ENCODE measurements at places on chromosomes 11 and 22.
A peak's percentile ranks its signal among the peaks of the same experiment; 100 is the strongest.

DNA sequence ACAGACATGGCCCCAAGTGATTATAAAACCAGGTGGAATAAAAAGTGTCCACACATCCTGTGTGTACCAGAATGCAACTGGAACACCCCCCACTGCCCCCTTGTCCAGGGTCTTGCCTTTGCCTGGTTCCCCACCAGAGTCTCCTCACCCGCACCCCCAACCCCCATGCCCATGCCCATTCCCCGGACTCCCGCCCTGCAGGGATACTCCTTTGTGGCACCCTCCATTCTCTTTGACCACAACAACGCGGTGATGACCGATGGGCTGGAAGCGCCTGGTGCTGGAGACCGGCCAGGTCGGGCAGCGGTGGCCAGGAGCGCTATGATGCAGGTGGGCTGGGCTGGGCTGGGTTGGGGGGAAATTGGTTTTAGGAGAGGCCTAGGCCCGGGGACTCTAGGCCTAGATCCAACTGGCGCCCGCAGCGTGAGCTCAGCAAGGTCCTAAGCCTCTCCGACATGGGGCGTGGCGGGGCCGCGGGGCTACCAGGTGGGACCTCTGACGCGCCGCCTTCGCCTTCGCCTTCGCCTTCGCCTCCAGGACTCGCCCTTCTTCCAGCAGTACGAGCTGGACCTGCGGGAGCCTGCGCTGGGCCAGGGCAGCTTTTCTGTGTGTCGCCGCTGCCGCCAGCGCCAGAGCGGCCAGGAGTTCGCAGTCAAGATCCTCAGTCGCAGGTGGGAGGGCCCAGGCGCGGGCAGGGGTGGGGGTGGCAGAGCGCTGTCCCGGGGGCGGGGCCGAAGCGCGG is 9.1 kb downstream of the RPS6KA4 start:
- DNase-seq, result no peak

- DNase-seq, result no peak
Observed at GRCh38 chr11:93766504-93766903, 17.6 kb upstream of the MED17 start.

DNA sequence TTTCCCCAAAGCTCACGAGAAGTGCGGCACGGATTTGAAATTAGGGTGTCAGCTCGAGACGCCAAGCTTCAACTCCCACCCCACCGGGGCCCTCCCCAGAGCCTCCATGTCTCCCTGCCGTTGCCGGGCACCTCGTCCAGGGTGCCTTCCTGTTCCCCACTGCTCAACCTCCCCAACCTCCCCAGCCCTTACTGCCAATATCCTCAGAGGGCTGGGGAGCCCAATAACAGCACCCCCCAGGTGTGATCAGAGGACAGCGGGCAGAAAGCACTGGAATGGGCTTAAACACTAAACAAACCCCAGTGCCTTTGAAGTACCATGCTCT is 1336.4 kb downstream of the TBC1D22A start:
- no peak for DNase-seq

DNA sequence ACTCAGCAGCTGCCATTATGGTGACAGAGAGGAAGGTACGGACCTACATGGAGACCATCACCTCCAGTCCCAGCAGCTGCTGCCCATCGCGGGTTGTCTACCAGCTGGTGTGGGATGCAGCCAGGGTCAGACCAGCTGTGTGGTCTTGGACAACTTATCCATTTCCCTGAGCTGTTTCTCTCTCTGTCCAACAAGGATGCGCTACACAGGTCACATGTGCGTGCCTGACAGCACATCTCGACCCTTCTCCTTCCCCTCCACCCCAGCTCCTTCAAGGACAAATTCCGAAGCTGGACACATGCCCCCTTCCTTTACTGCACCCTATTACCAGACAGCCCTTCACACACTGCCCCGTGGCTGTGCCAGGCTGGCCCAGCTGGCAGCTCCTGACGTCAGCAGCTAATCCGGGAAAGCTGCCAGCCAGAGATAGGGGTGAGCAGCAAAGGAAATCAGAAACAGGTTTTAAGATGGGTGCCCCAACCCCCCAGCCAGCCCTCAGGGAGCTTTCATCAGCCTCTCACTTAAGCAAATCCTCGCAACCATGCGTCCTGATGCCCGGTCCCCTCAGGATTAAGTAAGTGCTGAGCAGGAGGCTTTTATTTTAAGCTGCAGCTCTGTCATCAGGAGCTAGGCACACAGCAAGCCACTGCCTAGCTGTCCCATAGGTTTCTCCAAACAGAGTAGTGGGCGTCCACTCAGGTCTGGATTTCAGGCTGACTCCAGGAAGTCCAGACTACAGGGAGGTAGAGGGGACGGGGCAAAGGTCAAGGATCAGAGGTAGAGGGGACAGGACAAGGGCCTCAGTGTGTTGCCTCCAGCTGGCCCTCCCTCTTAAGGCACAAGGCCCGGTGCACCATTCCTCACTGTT is 20.3 kb downstream of the TEF start:
- peak; percentile 82 for DNase-seq

- no peak for DNase-seq
Observed at GRCh38 chr22:27132400-27132799, 475.0 kb downstream of the MIAT start.

DNA sequence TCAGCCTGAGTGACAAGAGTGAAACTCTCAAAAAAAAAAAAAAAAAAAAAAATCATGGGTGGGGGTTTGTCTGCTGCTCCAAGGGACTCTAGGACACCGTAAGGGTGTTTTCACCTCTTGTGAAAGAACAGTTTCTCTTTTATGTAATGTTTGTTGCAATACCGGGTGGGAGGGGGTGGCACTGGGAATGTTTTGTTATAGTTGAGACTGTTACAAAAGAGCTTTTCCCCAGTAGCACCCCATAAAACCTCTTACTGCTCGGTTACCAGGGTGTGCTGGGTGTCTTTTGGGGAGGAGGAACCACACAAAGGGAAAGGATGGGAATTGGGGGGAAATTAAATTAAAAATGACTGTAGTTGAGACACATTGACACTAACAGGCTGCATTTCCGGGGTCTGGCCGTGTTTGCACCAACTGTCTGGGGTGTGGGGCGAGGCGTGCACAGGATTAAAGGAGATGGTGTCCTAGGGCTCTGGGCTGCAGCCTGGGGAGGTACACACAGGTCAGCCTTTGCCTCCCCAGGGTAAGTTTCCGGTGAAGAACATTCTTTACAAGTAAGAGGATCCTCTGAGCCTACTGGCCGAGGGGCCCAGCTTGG is 1.6 kb downstream of the NFAM1 start:
- no peak for DNase-seq

GRCh38 chr11:33089776-33090175 is 50.4 kb downstream of the TCP11L1 start:
- DNase-seq, result no peak

DNA sequence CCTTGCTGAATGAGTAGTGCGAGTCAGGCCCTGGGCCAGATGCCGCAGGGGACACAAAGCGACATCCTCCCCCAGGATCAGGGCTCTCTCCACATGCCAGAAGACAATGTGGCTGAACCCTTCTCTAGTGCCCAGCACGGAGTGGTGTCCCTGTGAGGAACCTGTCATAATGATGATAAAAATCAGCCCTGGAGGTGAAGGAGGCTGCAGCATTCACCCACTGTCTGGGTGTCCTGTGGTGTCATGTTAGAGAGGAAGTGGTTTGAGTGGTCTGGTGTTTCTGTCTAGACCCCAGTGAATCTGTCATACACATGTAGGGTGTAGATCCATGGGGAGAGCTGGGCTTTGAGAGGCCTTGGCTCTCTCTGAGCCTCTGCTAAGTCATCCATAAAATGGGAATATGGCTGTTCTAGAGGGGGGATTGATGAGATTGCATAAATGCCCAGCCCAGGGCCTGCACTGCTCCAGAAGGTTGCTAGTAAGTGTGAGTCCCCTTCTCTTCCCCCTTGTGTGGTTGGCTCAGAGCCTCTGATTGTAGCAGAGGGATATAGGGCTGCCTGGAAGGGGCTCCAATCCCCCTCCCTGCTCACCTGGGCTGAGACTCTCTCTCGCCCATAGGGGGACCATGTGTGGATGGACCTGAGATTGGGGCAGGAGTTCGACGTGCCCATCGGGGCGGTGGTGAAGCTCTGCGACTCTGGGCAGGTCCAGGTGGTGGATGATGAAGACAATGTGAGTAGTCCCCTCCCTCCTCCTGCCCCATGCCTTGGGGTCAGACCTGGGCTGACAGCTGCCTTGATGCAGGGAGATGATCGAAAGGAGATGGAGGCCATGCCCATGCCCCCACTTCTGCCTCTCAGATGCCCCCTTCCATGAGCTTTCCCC is 14.3 kb downstream of the MYO7A start:
- DNase-seq, result no peak

- no peak for DNase-seq
Observed at GRCh38 chr11:47607380-47607779, 13.2 kb upstream of the C1QTNF4 start.

DNA sequence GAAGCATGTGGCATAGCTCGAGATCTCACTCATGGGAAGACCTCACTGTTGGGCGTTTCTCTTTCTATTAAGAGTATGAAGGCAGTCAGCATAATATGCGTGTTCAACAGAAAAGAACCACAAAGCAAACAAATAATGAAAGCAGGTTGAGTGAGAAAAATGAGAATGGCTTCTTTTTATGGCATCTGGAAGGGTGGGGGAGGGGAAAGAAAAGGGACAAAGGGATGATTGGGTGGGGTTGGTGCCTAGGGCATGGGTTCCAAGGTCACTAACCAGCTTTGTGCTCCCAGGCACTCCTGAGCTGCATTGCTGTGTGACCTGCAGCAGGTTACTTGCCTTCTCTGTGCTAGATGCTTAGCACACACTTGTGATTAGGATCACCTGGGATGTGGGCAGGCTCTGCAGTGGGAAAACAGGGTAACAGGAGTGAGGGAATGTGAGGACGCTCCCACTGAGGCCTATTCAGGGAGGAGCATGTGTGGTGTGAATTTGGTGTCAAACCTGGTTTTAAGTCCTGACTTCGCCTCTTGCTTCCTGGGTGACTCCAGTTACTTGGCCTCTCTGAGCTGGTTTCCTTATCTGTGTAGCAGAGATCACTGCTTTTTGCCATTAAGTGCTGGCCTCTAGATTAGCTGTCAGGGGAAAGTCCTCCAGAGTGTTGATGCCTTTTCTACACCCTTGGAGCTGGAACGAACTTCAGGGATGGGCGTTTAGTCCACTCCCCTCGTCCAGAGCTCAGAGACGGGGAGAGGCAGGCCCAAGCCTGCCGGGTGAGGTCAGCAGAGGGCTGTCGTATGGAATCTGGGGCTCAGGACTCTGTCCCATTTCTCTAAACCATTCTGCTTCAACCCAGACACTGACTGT is 74.8 kb downstream of the KIAA1671 start:
- no peak for DNase-seq

Measured in WERI-Rb-1 (cell line).